Posterior vena cava (tissue), 2 donors: ENCODE measurements at places on chromosomes 6 and 20.

DNA sequence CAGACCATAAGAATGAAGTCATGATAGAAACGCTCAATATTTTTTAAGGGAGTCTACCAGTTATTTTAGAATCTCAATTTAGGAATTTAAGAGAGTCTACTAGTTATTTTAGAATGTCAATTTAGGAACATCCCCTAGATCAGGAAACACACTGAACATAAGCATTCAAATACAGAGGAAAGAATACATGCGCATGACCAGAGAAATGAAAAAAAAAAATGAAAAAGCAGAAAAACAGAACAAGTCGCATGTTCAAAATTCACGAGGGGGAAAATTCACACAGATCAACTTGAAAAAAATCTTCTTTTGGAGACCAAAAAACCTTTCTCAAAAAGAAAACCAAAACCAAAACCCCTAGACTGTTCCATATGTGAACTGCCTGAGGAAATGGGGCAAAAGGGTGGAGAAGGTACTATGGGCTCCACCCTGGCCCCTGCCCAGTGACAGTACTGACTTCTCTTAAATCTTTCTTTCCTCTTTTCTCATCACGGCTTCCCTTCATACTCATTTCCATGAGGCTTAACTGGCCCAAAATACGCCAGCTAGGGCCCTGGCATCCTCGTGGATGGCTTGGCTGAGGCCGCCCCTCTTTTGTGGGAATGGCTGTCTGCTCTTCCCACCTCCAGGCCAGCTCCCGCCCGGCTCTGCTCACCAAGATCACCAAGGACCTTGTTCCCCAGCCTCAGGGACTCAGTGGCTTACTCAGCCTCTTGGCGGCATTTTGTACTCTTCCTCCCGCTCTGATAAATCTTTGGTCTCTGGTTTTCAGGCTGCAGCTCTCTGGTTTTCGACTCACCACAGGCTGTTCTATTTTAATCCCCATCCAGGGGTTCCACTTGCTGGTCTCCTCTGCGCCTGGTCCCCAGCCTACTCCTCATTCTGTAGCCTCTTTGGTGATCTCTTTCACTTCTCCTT lies 11.2 kb downstream of the ZBTB2 start:
- no peak for DNase-seq

- DNase-seq = no peak
These were observed 44.1 kb downstream of the NHSL1 start for GRCh38 chr6:138454981-138455706.

GRCh38 chr20:10915815-10916214 lies 242.0 kb upstream of the JAG1 start:
- no peak for DNase-seq

GRCh38 chr20:35891375-35891774 lies 62.9 kb downstream of the SCAND1 start:
- DNase-seq = no peak

DNA sequence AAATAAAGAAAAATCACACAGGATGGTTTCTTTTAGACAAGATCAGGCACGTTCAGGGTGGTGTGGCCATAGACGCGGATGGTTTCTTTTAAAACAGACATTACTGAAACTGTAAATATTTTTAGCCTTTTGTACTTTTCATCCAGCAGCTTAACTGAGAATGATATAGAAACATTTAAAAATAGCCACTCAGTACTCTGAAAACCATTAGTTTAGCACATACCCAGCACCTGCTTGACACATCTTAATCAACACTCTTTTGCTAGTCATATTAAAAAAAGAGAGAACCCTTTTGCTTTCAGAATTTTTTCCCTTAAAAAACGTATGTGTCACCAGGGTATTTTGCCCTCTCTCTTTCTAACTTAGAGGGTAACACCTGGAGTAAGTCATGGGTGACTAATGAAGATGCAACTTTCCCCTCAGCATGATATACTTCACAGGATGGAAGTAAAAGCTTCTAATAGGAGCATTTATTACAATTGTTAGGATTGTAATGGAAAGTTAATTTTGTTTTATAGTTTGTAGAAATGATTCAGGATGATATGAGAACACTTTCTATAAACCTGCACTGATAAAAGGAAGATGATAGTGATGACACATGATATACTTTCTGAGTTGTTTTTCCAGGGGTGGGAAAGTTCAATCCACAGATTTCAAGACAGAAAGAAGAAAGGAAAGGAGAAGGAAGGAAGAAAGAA lies 45.2 kb downstream of the BACH2 start:
- DNase-seq = no peak
